ENCODE measurements at places on chromosomes 3 and 15.
A peak's percentile ranks its signal among the peaks of the same experiment; 100 is the strongest.

GRCh38 chr3:37391679-37392078 is 217.3 kb upstream of the LRRFIP2 start:
- no peak for DNase-seq

DNA sequence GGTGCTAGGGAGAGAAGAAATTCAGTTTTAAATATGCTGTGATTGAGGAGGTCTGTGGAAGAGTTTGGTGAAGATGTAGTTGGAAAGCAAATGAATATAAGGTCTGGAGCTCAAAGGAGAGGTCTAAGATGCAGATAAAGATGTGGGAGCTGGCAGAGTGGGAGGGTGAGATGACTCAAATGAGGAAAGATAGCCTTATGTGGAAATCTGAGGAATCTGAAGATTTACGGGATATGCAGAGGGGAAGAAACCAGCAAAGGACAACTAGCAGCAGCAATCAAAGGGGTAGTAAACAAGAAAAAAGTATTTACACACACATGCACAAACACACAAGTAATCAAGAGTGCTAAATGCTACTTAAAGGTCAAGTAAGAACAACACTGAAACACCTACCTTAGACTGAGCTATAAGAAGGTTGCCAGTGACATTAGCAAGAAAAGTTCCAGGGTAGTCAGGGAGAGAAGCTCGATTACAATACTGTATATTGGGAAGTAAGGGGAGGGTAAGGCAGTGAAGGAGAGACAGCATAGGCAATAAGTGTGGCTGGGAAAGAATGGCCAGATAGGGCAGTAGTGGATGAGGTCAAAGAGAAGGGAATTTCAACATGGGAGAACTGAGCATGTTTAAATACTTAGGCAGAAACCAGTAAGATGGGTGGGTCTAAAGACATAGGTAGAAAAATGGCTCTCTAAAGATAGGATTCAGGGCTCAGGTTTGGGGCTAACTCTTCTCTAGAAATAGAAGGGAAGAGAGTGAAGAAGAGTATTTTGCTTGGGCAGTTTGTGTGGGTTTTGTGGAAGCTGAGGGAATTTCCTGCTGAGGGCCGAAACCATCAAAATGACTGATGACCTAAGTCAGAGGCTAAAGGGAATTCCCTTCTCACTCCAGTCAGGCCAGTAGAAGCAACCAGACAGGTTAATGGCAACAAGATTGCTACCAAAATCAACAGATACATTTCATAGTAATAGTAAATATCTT is 8.9 kb downstream of the CMTM6 start:
- no peak for DNase-seq

DNA sequence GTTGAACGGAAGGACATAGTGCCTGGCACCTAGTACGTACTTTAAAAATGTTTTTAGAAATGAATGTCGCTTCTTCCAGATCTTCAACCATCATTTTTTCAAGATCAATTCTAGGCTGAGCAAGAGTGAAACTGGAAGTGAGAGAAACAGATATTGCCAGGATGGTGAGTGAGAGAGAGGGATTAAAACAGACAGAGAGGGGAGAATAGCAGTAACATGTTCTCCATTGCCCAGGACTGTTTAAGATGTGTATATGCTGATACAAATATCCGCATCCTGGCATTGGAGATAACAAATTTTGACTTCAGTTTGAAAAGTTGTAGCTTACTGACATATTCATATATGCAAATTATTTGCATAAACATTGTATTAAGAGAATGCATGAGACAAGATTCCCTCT is 1156.1 kb downstream of the TBL1XR1 start:
- DNase-seq = no peak

DNA sequence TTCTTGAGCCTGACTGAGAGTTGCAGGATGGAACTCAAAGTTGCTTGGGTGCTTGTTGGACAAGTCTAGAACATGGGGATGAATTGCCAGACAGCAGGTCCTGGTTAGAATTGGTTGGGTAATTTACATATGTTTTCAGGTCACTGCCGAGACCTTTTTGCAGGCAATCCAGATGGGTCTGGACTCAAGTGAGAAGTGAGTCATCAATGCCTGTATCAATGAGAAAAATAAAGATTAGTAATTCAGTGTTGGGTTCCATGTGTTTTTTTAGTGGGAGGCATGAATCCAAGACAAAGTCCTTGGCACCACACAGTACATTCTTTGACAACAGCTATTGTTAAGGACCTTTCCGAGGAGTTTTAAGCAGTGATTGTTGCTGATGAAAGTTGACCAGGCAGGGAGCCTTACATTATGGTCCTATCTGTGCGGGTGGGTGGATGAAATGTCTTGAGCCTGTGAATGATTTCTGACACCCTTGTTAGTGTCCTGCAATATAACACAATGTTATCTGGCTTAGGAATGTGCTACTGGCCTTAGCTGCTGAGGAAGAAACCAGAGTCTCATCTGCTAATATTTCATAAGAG is 77.7 kb downstream of the CRYGS start:
- DNase-seq = no peak

GRCh38 chr3:194296454-194297263 is 54.5 kb downstream of the CPN2 start:
- DNase-seq = peak; percentile 80

DNA sequence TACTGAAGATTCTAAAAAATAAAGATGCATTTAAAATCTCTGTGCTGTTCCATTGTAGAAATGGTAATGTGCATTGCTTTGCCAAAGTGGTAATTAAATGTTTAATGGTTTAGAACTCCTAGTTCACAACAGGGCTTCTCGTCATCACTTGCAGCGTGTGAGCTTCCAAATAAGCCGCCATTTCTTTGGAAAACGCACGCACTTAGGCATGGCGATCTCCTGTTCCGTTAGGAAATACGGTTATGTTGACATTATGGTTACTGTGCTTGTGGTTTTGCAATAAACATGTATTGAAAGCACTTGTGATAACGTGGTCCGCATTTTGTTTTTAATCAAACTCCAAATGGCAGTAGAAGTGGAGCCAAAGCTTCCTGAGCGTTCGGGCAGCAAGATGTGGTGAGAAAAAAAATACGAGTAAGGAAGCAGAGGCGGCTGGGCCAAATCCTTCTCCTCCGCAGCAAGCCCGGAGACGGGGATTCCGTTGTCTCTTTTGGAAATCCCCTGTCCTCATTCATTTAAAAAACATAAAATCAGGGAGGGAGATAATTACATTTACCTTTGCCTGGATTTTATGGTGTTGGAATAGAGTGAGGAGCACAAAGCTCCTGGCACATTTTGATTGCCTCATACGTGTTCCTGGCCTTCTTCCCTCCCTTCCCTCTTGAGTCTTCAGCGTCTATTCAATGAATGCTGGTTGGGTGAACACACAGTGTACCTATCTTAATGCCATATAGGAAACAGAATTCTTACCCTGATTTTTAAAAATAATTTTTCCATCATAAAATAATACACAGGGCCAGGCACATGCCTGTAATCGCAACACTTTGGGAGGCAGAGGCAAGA is 97.5 kb downstream of the SLC49A4 start:
- no peak for DNase-seq

- DNase-seq = no peak
Measured at GRCh38 chr15:90674476-90674875, 42.7 kb upstream of the BLM start.

GRCh38 chr3:184716622-184717398 is 4.9 kb upstream of the MAGEF1 start:
- no peak for DNase-seq

DNA sequence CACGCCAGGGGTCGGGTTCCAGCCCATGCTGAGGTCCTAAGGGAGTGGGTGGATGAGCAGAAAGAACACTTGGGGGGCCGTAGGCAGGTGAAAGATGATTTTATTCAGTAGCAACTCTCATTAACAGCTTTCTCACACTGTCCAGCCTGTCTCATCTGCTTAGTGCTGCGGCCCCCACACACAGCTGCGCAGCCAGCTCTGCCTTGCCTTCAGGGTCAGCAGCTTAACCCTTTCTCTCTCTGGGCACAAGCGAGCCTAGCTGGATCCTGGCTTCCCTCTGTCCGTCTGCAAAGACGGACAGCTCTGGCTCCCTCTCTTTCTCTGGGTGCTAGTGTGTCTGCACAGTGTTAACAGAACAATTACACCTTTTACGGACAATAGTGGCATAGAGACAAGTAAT is 21.3 kb downstream of the NPAP1 start:
- DNase-seq = no peak

- DNase-seq = no peak
Measured at GRCh38 chr15:90001062-90001682, at the start of gene ZNF710. Gene ZNF710, plus strand, starts transcription at chr15:90001324. Its CDS starts 65,814 bp downstream, at chr15:90067138.

DNA sequence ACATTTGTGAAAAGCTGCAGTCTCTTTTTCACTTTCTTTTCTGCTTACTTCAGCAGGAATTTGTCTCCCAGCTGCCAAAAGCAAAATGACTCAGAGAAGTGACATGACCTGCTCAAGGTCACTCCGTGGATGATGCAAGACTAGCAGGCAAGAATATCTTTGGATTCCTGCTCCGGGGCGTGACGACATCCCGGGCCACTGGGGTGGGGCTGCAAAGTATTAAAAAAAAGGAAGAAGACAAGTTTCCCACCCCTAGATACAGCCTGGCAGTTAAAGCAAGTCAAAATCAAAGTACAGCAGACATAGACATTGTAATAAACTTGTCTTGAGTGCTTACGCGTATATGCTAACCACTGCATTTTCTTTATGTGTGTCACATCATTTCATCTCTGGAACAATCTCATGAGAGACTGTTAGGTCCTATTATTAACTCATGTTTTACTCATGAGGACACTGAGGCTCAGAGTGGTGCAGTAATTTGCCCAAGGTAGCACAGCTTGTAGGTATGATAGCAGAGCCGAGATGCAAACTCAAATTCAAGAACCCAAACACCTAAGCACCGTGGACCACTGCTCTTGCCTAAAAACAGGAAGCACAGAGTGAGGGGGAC is 485.2 kb upstream of the PROK2 start:
- DNase-seq = peak; percentile 23

DNA sequence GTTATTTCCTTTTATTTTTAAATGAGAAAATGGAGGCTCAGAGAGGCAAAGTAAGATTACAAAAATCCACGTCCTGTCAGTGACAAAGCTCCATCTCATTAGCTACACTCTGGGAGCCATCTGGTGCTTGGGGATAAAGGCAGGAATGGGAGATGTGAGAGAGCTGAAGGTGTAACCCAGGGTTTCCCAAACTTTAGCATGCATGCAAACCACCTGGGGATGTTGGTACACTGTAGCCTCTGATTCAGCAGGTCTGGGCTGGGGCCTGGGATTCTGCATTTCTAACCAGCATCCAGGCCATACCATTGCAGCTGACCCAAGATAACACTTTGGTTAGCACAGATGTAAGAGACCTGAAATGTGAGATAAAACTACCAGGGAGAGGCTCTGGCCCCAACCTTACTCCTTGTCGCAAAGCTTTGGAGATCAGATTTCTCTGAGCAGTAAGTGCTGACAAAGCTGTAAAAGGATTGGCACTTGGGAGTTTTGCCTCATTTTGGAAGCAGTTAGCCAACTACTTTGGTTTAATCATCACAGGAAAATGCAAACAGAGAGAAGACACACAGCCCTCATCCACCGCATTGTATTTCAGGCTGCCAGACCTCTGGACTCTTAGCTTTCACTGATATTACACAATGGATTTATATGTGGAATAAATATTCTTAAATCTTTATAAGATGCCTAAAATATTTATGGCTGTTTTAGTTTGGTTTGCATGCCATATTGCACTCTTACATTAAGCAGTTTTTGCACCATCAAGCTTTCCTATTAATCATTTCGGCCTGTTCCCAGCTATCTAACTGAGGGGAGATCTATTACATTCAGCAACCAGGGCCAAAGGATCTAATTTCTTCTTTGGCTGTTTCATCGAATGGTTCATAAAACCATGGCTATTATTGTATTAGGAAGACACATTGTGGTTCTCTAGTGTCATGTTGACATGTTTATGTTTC is 263.0 kb downstream of the EBLN2 start:
- DNase-seq = no peak

DNA sequence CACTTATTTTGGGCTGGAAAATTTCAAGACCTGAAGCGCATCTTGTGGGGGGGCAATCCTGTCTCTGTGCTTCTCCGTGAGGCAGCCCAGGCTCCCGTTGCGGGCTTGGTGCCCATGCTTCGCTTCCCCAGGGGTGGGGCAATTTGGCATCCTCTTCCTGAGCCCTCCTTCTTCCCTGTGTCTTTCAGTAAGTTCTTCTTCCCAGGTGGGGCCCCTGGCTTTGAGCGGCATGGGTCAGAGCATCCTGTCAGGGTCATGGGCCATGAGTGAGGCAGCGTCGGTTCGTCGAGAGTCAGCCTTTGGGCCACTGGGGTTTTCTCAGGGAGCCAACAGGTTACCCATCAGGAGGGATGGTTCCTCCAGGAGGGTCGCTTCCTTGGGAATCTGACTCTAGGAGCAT is 200.7 kb downstream of the UBE3A start:
- DNase-seq = no peak

DNA sequence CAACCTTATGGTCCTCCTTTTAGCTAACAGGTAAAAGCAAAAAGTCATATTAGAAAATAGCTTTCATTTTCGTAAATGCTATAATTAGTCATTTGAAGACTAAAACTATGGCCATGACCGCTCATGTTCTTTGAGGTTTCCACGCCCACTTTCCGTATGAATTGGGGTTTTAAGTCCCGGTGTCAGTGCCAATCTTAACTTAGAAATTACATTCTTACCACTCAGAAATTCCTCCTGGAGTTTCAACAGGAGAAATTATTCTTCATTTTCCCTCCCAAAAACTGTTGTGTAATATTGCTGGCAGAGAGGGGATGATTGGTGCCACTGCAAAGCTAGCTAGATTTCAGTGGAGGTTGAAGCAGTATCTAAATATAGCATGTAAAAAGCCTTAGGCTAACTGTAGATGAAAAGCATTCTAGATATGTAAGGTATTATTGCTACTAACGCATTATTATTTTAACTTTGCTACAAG is 71.0 kb upstream of the MDFIC2 start:
- no peak for DNase-seq

- DNase-seq = peak; percentile 31
Measured at GRCh38 chr3:17632401-17633100, 109.9 kb downstream of the TBC1D5 start.

DNA sequence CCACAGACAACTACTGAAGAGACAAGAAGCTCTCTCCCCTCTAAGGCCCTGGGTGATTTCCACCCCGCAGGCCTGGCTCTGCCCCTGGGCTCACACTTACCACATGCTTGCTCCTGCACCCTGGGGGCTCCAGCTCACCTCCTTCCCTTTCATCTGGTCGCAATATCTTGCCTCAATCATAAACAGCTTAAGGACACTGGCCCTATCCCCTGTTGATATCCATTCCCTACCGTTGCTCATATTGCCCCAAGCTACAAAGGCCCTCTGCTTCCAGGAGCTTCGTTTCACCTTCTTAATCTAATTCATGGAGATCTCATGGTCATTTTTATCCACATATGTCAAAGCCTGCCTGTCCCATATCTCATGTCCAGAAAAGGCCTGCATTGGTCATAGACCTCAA is 46.0 kb upstream of the TSEN2 start:
- no peak for DNase-seq

DNA sequence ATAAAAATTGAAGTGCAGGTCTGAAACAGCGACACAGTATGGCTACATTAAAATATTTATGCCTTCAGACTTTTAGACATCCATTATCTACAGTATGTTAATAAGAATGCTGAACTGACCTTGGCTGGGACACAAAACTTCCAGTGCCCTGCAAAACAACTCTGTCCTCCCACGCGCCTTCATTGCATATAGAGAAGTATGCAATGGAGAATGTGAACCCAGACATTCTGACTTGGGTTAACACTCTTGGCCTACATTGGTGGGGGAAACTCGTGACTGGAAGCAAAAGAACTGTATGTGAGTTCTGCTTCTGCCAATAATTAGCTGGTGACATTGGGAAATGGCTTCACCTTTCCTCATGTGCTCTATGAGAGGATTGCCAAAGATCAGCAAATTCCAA is 110.5 kb upstream of the SLC24A5 start:
- no peak for DNase-seq

GRCh38 chr15:27669641-27670040 is 429.5 kb downstream of the OCA2 start:
- no peak for DNase-seq

GRCh38 chr3:23923786-23924185 is 6.9 kb downstream of the RPL15 start:
- no peak for DNase-seq

All from HCT116 (cell line).